ENCODE measurements at places on chromosomes 2 and 18.
A peak's percentile ranks its signal among the peaks of the same experiment; 100 is the strongest.

- H3K36me3 ChIP-seq, result peaks cover 21% of the 10 kb centered on the region
- no peaks in the 10 kb centered on the region for H3K27me3 ChIP-seq
- H3K4me3 ChIP-seq, result no peak overlapping the region
- H3K4me1 ChIP-seq, result no peaks in the 10 kb centered on the region
- no peak for DNase-seq
These were observed 11.3 kb upstream of the FAM228A start for GRCh38 chr2:24163601-24164000.

- H3K4me3 ChIP-seq, result no peak overlapping the region
- no peak overlapping the region for H3K27ac ChIP-seq
- H3K4me1 ChIP-seq, result peaks cover 12% of the 10 kb centered on the region
- H3K27me3 ChIP-seq, result peaks cover 2% of the 10 kb centered on the region
- DNase-seq, result no peak
- no peaks in the 10 kb centered on the region for H3K36me3 ChIP-seq
These were observed 8.1 kb upstream of the NFATC1 start for GRCh38 chr18:79387615-79388014.

DNA sequence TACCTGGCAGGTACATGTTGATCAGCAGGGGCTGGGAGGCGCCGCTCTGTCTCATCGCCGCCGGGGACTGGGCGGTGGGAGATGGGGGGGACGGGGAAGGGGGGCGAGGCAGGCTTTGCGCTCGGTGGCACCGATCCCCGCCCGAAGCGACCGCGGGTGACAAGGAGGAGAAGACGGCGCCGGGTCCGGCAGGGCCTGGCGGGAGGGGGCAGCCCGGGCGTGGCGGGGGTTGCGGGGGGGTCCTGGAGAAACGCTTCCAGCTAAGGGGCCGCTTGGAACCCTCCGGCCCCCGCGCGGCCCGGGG lies at the start of gene FEV:
Gene FEV (minus strand): TSS at position 164 of the 304 bp plus-strand sequence. CDS start 109 bp downstream, at position 55.
- no peak within 1 kb of the TSS for H3K4me3 ChIP-seq
- no peak for DNase-seq
- H3K27ac ChIP-seq, result no peak within 1 kb of the TSS
- peaks cover 54% of the 10 kb centered on the region for H3K27me3 ChIP-seq

GRCh38 chr2:80128080-80128479 lies 176.5 kb downstream of the LRRTM1 start:
- no peak overlapping the region for H3K4me3 ChIP-seq
- no peak overlapping the region for H3K27ac ChIP-seq
- no peaks in the 10 kb centered on the region for H3K4me1 ChIP-seq
- H3K36me3 ChIP-seq, result no peaks in the 10 kb centered on the region

GRCh38 chr2:108922141-108922915 lies 66.7 kb downstream of the EDAR start:
- H3K4me1 ChIP-seq, result no peaks in the 10 kb centered on the region
- H3K4me3 ChIP-seq, result no peak overlapping the region
- H3K36me3 ChIP-seq, result no peaks in the 10 kb centered on the region
- DNase-seq, result no peak

DNA sequence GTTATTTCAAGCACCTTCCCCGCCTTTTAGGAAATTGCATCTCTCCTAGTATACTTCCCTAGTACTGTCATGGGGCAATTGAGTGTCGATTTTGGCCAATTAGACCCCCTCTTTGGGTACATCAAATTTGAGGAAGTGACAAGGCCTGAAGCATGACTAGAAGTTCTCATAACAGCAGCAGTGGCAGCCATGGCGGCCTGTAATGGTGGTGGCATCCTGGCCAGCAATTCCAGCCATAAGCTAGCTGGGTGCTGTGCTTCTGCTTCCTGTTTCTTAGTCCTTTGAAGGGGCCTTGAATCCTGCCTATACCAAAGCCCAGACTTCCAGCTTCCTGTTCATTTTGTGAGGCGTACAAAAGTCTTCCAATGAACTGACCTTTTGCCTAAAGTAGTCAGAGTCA lies 523.1 kb downstream of the PLCL1 start:
- H3K4me3 ChIP-seq, result no peak overlapping the region
- no peak overlapping the region for H3K27ac ChIP-seq
- H3K4me1 ChIP-seq, result peaks cover 16% of the 10 kb centered on the region

- no peak for DNase-seq
- no peak overlapping the region for H3K27ac ChIP-seq
- H3K27me3 ChIP-seq, result no peaks in the 10 kb centered on the region
- no peaks in the 10 kb centered on the region for H3K4me1 ChIP-seq
These were observed 49.5 kb downstream of the LBH start for GRCh38 chr2:30280596-30281434.

GRCh38 chr2:21498016-21498415 lies 374.2 kb downstream of the TDRD15 start:
- DNase-seq, result no peak
- no peaks in the 10 kb centered on the region for H3K4me1 ChIP-seq
- H3K4me3 ChIP-seq, result no peak overlapping the region
- H3K27me3 ChIP-seq, result no peaks in the 10 kb centered on the region
- no peak overlapping the region for H3K27ac ChIP-seq

- H3K4me1 ChIP-seq, result no peaks in the 10 kb centered on the region
- no peak for DNase-seq
- H3K36me3 ChIP-seq, result no peaks in the 10 kb centered on the region
- no peak overlapping the region for H3K4me3 ChIP-seq
- no peaks in the 10 kb centered on the region for H3K27me3 ChIP-seq
- H3K27ac ChIP-seq, result no peak overlapping the region
These were observed 292.6 kb downstream of the PRKCE start for GRCh38 chr2:45944074-45944473.

GRCh38 chr2:174209325-174209724 lies 39.0 kb downstream of the OLA1 start:
- no peak for DNase-seq
- H3K4me3 ChIP-seq, result no peak overlapping the region
- no peaks in the 10 kb centered on the region for H3K36me3 ChIP-seq
- H3K27me3 ChIP-seq, result no peaks in the 10 kb centered on the region
- H3K27ac ChIP-seq, result no peak overlapping the region
- H3K4me1 ChIP-seq, result no peaks in the 10 kb centered on the region

DNA sequence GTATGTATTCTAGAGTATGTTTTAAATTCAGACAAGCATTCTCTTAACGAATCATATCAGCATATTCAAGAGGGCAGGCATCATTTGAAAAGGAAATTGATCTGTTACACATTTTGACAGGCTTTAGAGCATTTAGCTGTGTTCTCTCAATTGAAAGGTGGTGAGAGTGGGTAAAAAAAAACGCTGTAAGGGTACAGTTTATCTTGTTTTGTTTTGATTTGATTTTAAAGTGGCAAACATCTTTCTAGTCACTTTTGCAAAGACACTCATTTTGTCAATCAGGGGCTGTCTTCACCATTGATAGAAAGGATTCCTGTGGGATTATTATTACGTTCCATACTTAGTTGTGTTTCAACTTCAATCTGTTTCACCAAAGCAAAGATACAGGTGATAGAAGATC lies 2.2 kb downstream of the CDH19 start:
- no peak overlapping the region for H3K27ac ChIP-seq
- no peaks in the 10 kb centered on the region for H3K4me1 ChIP-seq
- H3K27me3 ChIP-seq, result no peaks in the 10 kb centered on the region
- H3K36me3 ChIP-seq, result no peaks in the 10 kb centered on the region
- DNase-seq, result no peak

GRCh38 chr2:99695130-99695943 lies 205.5 kb upstream of the REV1 start:
- no peak for DNase-seq
- H3K27ac ChIP-seq, result no peak overlapping the region
- no peaks in the 10 kb centered on the region for H3K4me1 ChIP-seq
- no peaks in the 10 kb centered on the region for H3K36me3 ChIP-seq
- H3K27me3 ChIP-seq, result no peaks in the 10 kb centered on the region

DNA sequence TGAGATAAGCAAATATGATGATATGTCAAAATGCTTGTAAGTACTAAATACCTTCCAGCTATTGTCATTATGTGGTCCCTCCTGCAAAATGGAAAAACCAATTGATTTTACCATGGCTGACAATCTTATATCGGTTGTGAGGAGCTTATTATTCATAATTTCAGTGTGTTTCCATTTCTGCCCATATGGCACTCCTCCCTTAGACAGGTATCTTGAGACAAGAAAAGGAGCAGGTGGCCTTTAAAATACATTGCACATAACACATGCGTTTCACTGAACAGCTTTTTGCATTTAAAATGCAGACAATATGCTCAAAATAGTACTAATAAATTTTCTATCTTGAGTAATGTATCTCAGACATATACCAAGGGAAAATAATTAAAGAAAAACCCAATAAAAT lies 60.2 kb upstream of the SH3RF3 start:
- no peaks in the 10 kb centered on the region for H3K36me3 ChIP-seq
- no peaks in the 10 kb centered on the region for H3K27me3 ChIP-seq
- DNase-seq, result no peak
- H3K4me3 ChIP-seq, result no peak overlapping the region
- H3K4me1 ChIP-seq, result no peaks in the 10 kb centered on the region
- no peak overlapping the region for H3K27ac ChIP-seq

DNA sequence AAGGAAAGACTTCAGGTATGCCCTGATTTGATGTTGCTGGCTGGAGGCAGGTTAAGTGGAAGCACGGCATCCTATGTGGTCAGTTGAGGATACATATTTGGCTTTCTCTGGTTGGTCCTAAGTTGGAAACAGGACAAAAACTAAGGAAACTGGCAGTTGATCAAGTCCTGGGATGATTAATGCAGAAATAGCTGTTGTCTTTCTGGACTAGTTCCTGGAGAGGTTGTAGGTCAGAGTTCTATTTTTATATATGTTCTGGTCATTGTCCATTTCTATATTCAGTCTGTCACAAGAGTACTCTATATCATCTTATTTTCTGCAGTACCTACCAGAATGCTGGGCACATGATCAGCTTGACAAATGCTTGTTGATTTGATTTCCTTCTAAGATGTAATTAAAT lies 4.0 kb upstream of the SLC35F5 start:
- no peaks in the 10 kb centered on the region for H3K36me3 ChIP-seq
- no peak for DNase-seq
- H3K4me3 ChIP-seq, result no peak overlapping the region
- no peaks in the 10 kb centered on the region for H3K27me3 ChIP-seq

DNA sequence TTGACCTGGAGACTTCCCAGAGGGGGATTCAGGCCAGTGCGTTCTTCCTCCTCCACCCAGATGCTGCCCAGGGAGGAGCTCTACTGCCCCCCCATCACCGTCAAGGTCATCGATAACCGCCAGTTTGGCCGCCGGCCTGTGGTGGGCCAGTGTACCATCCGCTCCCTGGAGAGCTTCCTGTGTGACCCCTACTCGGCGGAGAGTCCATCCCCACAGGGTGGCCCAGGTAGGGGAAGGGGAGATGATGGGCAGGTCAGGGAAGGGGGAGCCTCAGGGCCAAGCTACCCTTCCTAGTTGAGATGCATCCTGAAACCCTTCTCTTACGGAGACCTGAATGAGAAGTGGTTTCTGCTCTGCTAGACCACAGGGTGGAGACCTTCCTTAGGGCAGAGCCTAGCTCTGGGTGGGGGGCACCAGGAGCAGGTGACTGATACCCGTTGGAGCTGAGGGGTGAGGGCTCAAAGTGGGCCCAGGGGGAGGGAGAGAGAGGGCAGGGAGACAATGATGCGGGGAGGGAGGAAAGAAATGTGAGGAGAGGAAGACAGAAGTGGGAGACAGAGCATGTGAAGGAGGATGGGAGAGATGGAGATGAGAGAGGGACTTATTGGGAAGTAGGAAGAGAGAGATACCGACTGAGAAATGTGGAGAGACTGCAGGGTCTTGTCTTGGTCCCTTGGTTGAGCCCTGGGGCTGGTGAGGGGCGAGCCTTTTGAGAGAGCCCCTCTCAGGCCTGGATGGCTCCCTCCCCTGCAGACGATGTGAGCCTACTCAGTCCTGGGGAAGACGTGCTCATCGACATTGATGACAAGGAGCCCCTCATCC lies 159.4 kb downstream of the DYSF start:
- no peaks in the 10 kb centered on the region for H3K36me3 ChIP-seq

DNA sequence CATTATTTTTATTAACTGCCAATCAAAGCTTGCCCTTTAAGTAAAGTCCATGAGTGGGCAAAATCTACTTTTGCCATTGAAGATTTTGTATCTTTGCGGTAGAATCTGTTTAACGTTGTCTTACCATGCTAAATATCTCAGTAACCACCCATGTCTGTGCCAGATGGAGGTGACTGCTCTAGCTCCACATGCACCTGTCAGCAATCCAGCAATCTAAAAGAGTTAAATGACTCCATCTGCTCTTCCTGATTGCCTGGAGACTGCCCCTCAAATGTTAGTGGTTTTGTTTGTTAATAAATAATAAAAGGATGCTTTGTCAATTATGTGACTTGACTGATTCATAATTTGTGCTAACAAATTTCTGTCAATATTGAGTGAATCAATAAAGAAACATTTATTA lies 141.7 kb downstream of the RBM43 start:
- H3K36me3 ChIP-seq, result no peaks in the 10 kb centered on the region
- H3K27me3 ChIP-seq, result no peaks in the 10 kb centered on the region

DNA sequence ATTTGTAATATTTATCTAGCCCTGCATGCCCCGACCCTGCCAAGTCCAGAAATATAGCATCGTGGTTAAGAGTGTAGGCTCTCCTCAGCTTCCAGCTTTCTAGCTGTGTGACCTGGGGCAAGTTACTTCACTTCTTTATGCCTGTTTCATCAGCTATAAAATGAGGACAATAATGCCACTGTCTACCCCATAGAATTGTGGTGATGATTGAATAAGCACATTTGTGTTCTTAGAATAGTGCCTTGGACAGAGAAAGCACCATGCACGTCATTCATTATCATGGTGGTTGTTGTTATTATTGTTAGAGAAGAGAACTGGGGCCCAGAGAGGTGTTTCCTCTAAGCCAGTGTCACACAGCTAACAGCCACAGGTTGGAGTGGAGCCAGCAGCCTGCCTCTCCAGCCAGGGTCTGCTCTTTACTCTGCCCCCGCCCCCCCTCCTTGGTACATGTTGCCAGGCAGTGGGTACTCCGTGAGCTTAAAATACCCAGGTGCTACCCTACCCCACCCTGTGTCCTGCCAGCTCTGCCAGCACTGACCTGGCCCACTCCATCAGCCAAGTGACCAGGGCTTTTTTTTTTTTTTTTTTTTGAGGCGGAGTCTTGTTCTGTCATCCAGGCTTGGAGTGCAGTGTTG lies 202.1 kb downstream of the CTIF start:
- H3K4me3 ChIP-seq, result no peak overlapping the region
- DNase-seq, result no peak
- H3K36me3 ChIP-seq, result no peaks in the 10 kb centered on the region
- no peaks in the 10 kb centered on the region for H3K4me1 ChIP-seq
- H3K27ac ChIP-seq, result no peak overlapping the region
- no peaks in the 10 kb centered on the region for H3K27me3 ChIP-seq

GRCh38 chr2:240339411-240340360 lies 95.8 kb upstream of the GPC1 start:
- DNase-seq, result no peak
- H3K4me1 ChIP-seq, result no peaks in the 10 kb centered on the region
- no peaks in the 10 kb centered on the region for H3K27me3 ChIP-seq
- H3K4me3 ChIP-seq, result no peak overlapping the region
- H3K36me3 ChIP-seq, result no peaks in the 10 kb centered on the region

GRCh38 chr2:41137031-41137430 lies 685.1 kb upstream of the SLC8A1 start:
- peaks cover 3% of the 10 kb centered on the region for H3K4me1 ChIP-seq
- no peak overlapping the region for H3K4me3 ChIP-seq
- H3K27ac ChIP-seq, result no peak overlapping the region
- no peaks in the 10 kb centered on the region for H3K36me3 ChIP-seq
- DNase-seq, result peak; percentile 50
